ENCODE measurements at places on chromosomes 12 and 14. TPM values are rescaled to one million over a fixed set of nuclear protein-coding genes. Genes with fewer than 3 reads are reported as not detected.
A peak's percentile ranks its signal among the peaks of the same experiment; 100 is the strongest.

GRCh38 chr14:31677630-31678029 is 116.4 kb downstream of the NUBPL start:
- no peak for DNase-seq

Gene WSCD2
- total RNA-seq: not detected

DNA sequence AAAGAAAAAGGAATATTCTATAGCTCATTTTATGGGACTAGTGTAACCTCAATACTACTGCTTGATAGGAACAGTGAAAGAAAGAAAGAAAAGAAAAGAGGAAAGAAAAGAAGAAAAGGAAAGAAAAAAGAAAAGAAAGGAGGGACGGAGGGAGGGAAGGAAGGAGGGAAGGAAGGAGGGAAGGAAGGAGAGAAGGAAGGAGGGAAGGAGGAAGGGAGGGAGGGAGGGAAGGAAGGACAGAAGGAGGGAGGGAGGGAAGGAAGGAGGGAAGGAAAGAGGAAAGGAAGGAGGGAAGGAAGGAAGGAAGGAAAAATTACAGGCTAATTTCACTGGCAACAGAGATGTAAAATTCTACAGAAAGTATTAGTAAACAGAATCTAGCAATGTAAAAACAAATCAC is 215.5 kb downstream of the ITPR2 start:
- no peak for DNase-seq

Gene NPAS3
- total RNA-seq: not detected

DNA sequence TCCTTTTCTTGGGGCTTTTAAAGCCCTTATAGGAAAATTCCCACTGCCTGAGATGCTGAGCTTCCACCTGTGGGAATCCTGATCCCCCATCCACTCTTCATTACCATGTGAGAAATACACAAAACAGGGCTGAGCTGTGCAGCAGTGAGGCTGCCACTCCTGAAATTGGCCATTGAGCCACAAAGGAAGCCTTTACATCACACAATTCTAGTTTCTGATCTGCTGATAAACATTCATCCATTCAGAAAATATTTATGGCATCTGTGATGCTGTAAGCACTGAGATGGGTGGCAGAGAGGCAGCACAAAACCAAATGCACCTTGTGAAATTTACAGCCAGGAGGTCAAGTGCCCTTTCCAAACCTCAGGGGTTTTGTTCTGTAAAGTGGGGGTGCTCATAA is 26.2 kb upstream of the CMKLR1 start:
- DNase-seq: no peak

DNA sequence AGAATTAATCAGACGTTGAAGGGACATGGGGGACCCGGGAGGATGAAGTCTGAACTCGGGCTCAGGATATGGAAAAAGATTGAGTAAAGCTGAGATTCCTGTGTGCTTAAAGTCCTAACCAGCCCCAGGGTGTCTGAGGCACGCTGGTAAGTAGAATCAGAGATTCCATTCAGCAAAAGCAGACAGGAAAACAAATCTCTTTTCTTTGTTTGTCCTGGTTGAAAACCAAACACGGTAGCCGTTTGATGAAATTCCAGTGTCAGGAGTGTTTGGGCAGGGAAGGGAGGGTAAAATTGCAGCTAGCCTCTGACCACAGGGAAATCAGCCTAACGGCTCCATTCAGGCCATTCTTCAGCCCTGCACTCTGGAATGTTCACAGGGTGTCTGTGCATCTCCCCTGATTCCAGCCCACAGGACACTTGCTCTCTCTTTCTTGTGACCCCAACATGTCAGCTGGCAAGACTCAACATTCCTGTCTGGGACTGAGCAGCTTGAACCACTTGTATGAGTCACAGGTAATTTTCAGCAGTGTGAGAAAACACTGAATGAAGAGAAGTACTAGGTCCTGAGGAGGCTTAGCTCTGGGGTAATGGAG is 31.0 kb downstream of the NINJ2 start:
- peak; percentile 89 for DNase-seq

Gene SERPINA10
- total RNA-seq: not detected

Gene IRAK3
- total RNA-seq: not detected

GRCh38 chr14:56874375-56874774 is 64.1 kb upstream of the OTX2 start:
- DNase-seq: no peak

GRCh38 chr12:3133405-3133783 is 56.2 kb downstream of the TSPAN9 start:
- no peak for DNase-seq

Measured in SJSA1 (cell line).